Left forelimb (tissue), 1 donor: ENCODE measurements at places on chromosomes 12 and 14.

- DNase-seq: no peak
Measured at GRCh38 chr14:29310757-29311156, 544.2 kb downstream of the FOXG1 start.

DNA sequence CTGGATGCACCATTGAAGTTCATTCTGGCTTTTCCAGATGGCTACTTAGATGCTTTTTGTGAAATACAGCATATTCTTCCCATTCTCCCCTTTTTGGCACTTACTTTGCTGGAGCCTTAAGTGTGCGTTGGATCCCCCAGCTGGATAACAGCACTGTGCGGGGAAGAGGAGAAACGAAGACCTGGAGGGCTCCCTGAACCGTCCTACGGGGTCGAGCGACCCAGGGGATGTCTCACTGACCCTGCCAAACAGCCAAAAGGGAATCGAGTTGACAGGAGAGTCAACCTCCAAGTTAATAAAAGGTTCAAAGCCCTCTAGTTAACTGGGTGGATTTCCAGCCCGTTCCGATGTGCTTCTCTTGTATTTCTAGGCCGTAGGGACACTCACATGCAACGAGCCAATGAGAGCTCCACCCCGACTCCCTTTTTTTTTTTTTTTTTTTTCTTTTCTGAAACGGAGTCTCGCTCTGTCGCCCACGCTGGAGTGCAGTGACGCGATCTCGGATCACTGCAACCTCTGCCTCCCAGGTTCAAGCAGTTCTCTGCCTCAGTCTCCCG lies 1.0 kb upstream of the CAMKK2 start:
- DNase-seq: no peak

GRCh38 chr14:63899953-63900352 lies 47.1 kb downstream of the SYNE2 start:
- DNase-seq: no peak

DNA sequence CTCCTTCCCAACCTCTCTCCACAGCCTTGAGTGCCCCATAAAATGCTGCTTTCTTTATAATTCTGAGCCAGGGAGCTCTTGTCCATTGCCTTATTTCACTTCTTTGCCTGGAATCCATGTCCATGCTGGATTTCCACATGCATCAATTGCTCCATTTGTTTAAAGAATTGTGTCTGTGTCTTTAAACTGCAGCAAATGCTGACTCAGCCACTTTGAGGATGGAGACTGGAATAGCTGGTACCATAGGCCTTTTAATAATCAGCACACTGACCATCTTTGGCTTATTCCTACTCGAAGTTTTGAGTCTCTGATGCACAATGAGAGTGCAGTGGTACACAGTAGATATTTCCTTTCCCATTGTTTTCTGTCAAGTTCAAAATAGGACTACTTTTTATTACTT lies 318.8 kb downstream of the LRIG3 start:
- DNase-seq: no peak

DNA sequence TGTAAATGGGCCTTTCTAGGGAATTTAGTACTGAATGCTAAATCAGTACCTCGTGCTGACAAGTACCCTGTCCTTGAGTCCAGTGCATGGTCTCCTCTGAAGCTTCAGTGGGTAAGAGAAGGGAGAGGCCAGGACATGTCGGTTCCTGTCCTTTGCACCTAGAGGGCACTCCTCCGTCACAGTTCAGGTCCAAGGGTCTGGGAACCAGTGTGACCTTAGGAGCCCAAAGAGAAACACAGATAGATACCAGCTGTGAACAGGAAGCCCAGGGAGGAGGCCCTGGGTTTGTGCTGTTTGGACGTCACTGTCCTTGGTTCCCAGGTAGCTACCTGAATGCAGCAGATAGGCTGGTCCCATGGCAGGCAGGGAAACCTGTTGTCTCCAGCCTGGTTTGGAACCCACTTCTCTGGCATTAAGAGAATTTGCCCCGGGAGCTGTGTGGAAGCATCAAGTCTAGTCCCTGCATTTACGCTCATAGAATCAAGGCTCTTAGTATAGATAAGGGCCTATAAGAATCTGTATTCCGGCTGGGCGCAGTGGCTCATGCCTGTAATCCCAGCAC lies 3.9 kb upstream of the FGF23 start:
- DNase-seq: no peak

DNA sequence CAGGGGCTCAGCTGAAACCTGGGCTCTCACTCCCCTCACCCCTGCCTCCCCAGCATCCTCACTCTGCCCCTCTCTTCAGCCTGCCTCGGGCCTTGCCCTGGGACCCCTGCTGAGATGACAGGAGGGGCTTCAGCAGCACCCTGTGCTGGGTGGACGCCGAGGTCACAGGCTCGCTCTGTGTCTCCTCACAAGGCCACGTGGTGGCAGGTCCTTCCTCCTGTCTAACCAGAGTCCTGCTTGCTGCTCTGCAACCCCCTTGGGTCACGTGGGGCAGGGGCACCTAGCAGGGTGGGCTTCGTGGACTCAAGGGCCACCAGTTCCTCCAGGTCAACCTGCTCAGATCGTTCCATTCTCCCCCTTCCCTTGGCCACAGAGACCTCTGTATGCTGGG lies 90.4 kb downstream of the TMEM121 start:
- peak; percentile 58 for DNase-seq

- no peak for DNase-seq
Measured at GRCh38 chr12:45209784-45210183, 6.1 kb upstream of the ANO6 start.

DNA sequence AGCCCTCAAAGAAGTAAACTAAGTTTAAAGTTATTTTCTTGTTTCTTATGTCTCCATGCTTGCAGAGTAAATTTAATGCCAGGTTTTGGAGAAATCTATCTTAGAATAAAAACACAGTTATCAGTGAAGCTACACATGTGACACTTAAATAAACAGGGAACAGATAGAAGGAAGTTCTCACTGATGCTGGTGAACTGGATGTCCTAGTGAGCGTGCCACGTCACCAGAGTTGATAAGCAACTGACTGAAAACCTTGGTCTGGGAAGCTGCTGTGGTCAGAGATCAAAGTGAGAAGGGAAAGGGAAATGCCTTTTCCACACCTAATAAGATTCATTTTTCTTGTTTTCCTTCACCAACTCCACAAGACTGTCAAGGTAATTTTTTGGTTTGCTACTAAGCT lies 74.8 kb upstream of the PCED1B start:
- no peak for DNase-seq
